ENCODE measurements at places on chromosomes 3 and 15.

GRCh38 chr3:116165135-116165534 lies 280.2 kb downstream of the LSAMP start:
- DNase-seq, result no peak

DNA sequence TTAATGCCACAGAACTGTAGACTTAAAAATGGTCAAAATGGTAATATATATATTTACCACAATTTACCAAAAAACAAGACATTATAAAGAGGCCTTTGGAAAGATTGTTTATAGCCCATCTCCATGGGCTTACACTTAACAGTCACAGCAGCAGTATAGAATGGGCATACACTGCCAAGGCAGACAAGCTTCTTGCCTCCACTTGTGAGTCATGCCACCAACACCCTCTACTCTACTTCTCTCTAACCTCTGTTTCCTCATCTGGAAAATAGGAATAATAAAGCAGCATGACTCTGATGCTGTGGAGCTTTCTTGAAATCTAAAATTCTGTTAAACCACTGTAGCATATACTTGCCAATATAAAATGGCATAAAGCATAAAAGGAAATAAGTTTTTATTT lies 14.4 kb upstream of the GPR156 start:
- peak; percentile 40 for DNase-seq

- DNase-seq, result no peak
Measured at GRCh38 chr3:145767909-145768308, 393.1 kb downstream of the PLOD2 start.

DNA sequence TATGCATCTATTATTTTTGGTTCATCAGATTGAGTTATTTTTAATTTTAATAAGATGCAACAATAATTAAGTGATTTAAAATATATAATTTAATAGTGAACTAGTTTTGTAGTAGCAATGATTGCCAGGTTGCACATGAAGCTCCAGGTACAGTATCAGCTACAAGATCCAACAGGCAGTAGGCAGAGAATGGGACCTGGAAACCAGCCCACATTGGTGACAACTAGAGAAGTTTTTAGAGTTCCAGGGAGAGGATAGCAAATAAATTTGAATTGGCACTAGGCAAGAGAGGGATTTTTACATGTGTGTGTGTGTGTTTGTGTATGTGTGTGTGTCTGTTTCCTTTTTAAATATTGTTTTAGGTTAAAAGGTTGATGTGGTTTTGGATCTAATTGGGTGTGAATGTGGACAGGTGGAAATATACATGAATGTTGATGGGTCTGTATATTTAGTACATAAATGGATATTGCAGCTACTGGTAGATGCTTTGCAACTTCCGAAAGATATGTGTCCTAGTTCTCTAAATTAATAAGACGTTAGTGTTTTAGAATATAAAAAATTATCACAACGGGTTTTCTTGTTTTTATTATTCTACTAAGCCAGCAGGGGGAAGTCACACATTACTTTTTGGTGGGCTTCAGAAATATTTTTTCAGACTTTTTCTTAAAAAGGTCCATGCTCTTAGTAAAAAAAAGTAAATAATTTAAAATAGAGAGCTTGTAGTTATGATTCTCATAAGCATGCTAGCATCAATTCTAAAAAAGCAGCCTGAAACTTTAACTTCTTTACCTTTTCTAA lies 110.1 kb upstream of the GBE1 start:
- no peak for DNase-seq

DNA sequence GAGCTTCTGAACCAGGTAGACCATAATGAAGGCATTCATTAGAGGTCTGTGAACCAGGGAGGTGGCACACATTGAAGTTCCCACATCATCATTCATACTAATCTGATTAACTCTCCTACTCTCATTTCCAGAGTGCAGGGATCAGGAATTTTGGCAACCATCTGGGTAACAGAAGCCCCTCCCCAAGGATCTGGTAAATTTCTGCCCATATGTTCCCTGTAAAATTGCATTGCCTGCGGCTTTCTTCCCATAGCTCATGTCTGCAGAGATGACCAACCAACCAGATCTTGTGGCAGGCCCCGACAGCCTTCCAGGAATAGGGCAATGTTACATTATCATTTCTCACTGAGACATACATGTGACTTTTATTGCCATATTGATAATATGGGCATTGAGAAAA lies 111.4 kb upstream of the CHL1 start:
- DNase-seq, result no peak

GRCh38 chr15:67701669-67702068 lies 123.6 kb upstream of the SKOR1 start:
- no peak for DNase-seq

DNA sequence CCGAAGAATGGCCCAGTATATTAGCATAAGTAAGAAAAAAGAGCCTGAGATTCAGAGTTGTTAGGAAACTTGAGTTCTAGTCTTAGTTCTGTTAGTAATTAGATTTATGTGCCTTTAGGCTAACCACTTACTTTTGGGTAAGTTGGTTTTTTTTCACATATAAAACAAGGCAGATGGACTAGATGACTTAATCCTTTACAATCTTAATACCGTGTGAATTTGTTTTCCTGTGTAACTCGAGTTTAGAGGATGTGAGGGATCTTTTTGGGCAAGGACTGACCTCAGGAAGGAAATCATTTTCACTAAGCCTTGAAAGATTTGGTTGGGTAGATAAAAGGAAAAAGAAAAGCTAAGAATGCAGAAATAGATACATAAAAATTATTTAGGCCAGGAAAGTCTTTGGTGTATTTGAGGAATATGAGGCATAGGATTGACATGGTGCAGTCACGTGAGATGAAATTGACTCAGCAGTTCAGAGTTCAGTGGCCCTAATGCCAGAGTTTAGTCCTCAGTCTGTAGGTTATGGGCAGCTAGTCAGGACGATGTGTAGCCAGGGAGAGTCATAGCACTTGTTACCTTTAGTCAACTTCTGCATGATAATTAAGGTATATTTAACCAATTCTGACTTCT lies 34.6 kb downstream of the PAK2 start:
- DNase-seq, result no peak

GRCh38 chr3:169344465-169344864 lies 319.0 kb downstream of the MECOM start:
- DNase-seq, result peak; percentile 66

DNA sequence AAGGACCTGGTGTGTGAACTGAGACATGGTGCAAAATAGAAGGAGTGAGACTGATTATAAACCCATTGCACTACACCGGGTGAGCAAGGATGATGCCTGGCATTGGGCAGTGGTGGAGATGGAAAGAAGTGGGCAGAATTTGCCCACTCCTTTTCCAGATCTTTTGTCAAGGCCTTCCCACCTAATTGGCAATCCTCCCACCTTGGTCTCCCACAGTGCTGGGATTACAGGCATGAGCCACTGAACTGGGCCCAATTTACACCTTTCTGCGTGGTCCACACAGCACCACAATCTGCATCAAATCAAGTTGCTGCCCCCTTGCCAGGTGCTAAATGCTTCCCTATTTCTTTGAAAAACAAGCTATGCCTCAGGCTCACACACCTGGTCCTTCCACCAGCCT lies 5.4 kb downstream of the FBXO40 start:
- DNase-seq, result no peak

- DNase-seq, result no peak
Measured at GRCh38 chr3:191139736-191140135, 59.3 kb upstream of the OSTN start.

- no peak for DNase-seq
Measured at GRCh38 chr3:129032716-129033115, 27.9 kb upstream of the GP9 start.

- peak; percentile 89 for DNase-seq
Measured at GRCh38 chr3:16183601-16184270, 9.3 kb downstream of the GALNT15 start.

- peak; percentile 18 for DNase-seq
Measured at GRCh38 chr3:98782824-98783500, 19.8 kb downstream of the ST3GAL6 start.

DNA sequence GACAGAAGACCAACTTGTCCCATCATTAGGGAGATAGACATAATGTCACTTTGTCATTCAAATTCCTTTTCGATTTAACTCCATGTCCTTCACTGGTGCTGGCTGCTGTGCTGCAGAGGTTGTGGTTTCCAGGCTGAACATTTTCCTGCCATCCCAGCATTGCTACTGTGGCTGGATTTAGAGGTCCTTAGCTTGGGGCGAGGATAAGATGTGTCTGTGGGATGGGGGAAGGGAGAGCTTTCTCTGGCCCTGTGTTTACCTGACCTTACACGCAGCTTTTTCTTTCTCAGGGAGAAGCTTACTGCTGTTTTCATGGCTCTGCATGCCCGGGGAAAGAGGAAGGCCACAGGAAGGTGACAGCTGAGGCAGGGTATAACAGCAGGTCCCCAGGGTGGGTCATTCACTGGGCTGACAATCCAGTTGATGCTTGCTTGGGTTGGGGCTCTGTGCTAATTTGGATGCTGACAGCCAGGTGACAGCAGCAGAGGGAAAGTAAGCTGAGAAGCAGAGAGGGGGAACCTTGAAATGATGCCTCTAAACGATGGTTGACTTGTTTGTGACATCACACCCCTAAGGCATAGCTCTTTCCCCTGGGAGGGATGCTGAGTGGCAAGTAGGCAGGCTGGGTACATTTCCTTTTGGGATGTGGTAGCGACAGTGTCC lies 326.9 kb upstream of the CTNNB1 start:
- no peak for DNase-seq

GRCh38 chr15:44296625-44297524 lies 8.4 kb downstream of the GOLM2 start:
- peak; percentile 76 for DNase-seq

GRCh38 chr3:11850003-11850402 lies 3.3 kb upstream of the TAMM41 start:
- DNase-seq, result no peak

GRCh38 chr15:45156744-45157455 lies 27.1 kb downstream of the DUOX1 start:
- DNase-seq, result peak; percentile 54

DNA sequence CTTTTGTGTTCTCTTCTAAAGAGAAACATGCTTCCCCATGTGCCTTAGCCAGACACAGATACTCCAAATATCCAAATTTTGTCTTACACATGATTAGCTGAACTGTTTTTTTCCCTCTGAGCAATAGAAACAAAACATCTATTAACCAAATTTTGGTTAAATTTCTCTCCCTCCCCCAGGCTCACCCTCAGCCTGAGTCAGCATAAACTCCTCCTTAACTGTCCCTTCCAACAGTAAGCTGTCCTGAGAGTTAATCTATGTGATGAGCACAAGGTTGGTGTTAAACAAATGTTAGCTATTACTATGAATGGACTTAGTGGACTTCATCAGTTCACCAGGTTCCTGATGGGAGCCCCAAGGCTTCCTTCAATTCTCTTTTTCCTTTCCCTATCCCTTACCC lies 108.5 kb downstream of the RSL24D1 start:
- DNase-seq, result no peak

DNA sequence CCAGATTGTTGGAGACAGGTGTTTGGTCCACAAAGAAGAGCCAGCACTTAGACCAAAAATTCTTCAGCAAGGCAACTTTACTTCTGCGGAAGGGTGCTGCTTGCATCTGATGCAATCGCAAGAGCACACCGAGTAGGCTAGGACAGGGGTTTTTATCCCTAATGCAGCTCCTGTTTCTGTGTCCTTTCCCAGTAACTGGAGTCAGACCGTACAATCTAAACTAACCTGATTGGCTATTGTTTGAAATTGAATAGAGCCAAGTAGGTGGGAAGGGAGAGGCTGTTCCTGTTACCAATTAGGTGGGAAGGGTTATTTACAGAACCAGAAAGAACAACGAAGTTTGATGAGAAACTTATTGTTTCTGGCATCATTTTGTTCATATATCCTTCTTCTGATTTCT lies 77.6 kb downstream of the CHCHD4 start:
- no peak for DNase-seq

- DNase-seq, result no peak
Measured at GRCh38 chr3:152768478-152768877, 66.5 kb upstream of the P2RY1 start.

DNA sequence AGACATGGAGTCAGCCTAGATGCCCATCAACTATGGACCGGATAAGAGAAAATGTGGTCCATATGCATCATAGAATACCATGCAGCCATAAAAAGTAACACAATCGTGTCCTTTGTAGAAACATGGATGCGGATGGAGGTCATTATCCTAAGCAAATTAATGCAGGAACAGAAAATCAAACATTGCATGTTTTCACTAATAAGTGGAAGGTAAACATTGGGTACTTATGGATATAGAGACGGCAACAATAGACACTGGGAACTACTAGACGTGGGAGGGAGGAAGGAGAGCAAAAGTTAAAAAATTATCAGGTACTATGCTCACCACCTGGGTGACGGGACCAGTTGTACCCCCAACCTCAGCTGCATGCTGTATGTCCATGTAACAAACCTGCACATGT lies 2.5 kb downstream of the PLD1 start:
- no peak for DNase-seq

DNA sequence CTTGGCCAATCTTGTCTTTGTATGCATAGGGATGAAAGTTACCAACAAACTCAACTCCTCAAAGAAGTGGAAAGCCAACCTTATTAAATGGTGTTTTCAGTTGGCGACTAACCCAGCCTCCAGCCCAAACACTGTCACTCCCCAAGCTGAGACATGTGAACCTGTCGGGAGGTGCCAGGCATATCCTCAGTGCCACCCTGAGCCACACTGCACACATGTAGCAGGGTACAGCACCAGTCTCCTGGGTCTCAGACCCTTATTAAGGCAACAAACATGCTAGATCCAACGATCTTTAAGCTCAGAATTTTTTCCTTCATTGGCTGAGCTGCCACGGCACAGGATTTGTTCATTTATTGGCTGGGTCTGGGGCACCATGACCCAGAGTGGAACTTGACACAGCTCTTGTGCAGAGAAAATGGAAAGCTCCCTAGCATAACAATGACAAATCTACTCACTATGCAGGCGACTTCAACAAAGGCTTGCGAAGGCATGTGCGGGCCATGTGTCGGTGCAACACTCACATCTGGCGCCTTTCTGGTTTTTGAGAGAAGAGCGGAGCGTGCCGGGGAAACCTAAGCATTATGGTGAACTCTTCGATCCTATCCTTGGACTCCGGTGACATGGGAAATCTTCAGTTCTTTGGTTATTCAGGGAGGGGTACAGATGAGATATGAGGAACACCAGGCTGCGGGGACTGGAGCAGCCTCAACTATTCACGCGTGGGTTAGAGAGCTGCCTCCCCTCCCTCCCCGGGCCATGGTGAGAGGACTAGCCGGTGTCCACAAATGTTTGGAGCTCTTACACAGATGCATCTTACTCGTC lies 190.1 kb downstream of the FAM43A start:
- DNase-seq, result no peak

- DNase-seq, result no peak
Measured at GRCh38 chr3:28544236-28544635, 195.6 kb upstream of the AZI2 start.

Data from HT1080 (cell line).